ENCODE measurements at places on chromosomes 11 and 22.

GRCh38 chr11:126102436-126102981, 39.8 kb upstream of the CDON start:
- no peak for DNase-seq

DNA sequence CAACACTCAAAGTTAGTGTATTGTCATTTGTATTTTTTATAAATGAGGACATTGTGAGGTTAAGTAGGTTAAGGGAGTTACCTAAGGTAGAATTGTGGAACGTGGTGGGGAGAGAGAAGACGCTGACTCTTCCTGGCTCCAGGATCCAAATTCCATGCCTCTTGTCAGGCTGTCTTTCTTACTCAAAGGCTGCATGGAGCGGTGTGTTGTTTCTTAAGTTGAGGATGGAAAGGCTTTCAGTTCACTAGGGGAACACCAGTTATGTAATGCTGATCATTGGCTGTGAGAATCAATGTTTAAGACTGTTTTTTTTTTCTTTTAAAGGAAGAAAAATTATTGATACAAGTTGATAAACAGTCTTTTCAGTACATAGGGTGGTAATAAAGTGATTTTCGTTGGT, 2.9 kb downstream of the UBE2L3 start:
- no peak for DNase-seq

DNA sequence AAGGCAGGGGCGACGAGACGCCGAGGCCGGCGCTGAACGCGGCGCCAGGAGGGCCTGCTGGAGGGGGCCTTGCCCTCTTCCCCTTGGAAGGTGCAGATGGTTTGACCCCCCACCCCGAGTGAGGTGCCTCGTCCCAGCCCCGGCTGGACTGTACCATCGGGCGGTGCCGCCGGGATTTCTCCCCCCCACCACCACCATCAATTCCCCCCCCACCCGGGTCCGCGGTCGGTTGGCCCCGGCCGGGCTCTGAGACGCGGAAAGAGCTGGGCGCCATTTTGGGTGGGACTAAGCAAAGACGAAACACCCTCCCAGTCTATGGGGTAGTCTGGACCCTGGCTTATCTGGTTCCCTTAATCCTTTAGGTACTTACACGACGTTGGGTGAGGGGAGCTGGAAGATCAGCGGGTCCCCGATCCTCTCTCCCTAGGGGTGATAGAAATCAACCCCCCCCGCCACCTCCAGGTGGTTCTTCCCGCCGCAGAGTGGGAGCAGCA, at the start of gene PRDM10:
Gene PRDM10, minus strand, starts transcription at position 484 of the 494 bp plus-strand sequence. CDS start 41,871 bp downstream, outside the sequence.
- DNase-seq, result peak; percentile 55

DNA sequence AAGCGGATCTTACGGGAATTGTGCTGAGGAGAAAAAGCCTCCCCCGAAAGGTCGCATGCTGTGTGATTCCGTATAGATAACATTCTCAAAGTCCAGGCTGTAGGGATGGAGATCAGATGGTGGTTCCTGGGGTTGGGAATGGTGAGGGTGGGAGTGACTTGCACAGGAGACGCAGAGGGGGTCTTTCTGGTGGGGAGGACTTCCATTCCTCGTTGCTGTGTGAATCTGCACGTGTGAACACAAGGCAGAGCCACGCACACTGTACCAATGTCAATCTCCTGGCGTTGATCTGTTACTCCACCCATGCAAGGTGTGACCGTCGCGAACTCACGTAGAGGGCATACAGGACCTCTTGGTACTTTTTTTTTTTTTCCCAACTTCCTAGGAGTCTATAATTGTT, 59.0 kb upstream of the KCNQ1OT1 start:
- DNase-seq, result no peak

DNA sequence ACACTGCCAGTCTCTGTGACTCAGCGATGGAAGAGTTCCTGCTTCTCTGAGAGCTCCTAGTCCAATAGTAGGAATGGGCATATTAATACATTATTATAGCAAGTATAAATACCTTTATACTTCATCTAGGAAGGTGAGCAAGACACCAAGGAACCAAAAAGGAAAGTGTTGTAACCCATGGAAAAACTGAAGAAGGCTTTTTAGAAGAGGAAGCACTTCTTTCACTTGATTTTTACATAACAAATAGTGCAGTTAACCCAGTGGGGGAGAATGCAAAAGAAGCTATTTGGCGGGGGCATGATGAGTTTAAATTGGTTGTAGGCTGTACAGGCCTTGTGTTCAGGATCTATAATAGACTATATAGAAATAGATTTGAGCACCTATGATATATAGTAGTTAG, 31.2 kb upstream of the C11orf87 start:
- DNase-seq, result no peak

GRCh38 chr11:78314762-78315161, 102.9 kb downstream of the GAB2 start:
- DNase-seq, result no peak

DNA sequence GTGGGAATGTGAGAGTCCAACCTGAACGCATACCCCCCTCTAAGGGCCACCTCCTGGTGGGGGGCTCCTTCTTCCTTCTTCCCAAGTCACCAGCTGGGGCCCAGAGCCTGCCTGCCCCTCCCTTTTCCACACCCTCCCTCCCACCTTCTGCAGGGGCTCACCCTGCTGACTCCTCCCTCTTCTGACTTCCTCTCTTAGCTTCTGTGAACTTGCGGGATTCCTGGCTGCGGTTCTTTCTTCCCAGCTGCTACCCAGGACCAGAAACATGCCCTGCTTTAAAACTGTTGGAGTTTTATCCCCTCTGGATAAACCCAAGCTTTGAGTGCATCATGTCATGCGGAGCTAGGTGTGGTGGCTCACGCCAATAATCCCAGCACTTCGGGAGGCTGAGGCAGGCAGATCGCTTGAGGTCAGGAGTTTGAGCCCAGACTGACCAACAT, 10.2 kb downstream of the LRRC74B start:
- no peak for DNase-seq

- DNase-seq, result no peak
Observed at GRCh38 chr11:18457450-18457849, 1.8 kb downstream of the LDHAL6A start.

GRCh38 chr11:76793391-76794291, 10.5 kb downstream of the TSKU start:
- no peak for DNase-seq

- DNase-seq, result peak; percentile 56
Observed at GRCh38 chr11:120334894-120335462, 1.2 kb upstream of the ARHGEF12 start.

DNA sequence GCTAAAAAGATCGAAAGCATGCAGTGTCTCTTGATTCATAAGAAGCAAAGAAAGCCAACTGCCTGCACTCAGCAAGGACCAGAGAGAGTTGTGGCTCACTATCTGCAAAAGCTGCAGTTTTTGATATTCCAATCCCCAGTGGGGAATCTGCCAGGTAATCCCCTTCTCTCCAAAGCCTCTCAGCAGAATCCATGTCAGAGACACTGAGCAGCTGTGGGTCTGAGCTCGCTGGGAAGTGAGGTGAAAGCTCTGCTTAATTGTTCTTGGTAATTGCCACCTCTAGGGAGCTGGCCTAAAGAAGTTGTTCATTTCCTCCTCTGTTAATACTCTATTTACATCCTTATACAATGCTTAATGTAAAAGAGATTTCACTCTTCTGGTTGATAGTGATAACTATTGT, 261.3 kb upstream of the LRRC4C start:
- no peak for DNase-seq

DNA sequence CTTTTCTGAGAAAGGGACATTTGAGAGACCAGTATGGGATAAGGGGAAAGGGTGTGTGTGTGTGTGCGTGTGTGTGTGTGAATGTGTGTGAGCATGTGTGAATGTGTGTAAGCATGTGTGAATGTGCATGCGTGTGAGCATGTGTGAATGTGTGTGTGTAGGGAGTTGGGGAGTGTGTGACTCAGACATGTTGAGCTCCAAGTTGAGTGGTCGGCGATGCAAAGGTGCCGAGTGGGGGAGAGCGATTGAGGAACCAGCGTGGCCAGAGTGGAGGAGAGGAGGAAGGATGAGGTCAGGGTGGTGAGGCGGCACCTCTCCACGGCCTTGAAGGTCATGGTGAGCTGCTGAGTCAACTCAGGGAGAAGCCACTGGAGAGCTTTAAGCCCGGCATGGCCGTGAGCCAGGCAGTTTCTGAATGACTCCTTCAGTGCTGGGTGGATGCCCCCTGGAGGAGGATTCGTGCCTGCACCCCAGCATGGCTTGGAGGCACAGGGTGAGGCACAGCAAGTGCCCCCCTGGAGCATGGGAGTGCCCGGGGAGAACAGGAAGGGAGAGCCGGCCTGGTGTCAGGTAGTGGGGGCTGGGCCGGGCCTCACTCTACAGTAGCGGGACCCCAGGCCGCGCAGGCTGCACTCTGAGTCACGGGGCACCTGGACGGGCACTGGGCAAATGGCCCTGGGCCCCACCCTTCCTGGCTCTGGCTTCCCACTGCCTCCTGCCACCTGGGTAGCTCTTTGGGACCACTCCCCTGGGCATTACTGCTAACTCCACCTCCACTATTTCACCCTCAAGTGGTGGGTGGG, 8.2 kb upstream of the CCDC88B start:
- peak; percentile 42 for DNase-seq

DNA sequence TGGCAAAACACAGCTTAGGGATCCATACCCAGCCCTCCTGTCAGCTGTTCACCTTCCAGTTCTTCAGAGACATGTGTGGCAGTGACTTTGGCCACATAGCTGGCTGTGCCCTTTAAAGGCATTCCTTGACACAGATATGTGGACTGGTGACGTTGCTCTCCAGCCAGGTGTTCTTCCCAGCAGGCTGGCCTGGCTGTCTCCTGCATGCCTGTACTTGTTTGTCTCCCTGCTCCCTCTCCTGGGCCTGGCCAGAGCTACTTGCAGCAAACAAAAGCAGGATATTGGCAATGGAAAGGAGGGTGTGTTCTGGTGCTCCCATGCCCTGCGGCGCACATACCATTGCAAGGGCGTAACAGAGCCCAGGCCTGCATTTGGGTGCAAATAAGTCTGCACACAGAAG, 38.3 kb downstream of the PIK3IP1 start:
- DNase-seq, result no peak

GRCh38 chr11:92735039-92735438, 234.4 kb upstream of the MTNR1B start:
- DNase-seq, result no peak

DNA sequence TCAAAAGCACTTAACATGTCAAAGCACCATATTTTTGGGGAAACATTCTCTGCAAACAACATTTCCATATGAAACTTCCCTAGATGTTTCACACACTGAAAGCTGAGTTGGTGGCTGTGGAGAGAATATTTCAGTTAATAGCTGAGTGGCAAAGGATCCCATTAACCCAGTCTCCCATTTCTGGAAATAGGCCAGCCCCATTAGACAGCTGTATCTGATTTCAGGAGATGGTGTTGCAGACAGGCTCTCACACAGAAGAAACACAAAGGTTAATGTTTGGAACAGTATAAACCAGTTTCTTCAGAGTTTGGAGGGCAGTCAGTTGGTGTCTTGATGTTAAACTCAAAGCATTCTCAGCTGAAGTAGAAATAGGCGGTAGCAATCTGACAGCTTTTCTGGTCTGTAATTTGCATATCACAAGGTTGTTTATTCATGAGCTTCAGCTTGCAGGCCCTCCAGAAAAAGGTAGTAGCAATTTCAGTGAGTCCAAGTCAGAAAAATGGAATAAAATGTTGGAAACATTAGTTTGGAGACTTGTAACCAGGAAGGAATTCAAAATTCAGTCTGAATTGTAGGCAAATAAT, 15.5 kb upstream of the ZBTB44 start:
- no peak for DNase-seq

GRCh38 chr11:105975128-105975527, 46.9 kb downstream of the MSANTD4 start:
- DNase-seq, result no peak

- DNase-seq, result peak; percentile 28
Observed at GRCh38 chr11:65720211-65720934, at the start of gene RNASEH2C. Gene RNASEH2C, minus strand, starts transcription at chr11:65720798. Its CDS starts 40 bp downstream, at chr11:65720758.

- peak; percentile 17 for DNase-seq
Observed at GRCh38 chr11:109914809-109915653, 178.2 kb upstream of the ZC3H12C start.

DNA sequence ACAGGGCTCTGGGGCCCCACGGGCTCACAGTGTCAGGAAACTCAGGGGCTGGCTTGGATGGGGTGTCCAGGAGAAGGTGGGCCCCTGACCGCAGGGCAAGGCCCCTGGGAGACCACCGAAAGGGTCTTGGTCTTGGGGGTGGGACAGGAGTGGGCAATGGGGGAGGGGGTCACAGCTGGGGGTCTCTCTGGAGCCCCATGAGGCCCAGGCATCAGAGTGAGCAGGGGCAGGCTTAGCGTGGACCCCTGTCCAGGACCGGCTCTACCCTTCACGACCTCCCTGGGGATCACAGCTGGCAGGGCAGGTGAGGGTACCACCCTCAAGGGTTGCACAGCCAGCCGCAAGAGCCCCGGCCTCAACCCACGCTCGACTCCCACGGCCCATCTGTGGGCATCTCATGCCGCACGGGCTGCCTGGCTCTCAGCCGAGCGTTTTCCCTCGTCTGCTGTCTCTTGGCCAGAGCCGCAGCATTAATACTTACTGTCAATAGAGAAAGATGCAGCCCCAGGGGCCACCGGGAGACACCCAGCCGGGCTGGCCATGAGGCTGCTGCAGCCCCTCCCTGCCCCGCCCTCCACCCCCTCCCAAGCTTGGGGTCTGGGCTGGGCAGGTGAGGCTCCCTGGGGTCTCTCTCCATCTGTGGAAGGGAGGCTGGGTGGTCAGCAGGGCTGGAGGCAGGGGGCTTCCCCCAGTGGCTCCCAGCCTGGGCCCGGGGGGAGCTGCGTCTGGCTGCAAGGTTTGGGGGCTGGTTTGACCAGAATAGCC, 662 bp downstream of the MUC5B start:
- no peak for DNase-seq

DNA sequence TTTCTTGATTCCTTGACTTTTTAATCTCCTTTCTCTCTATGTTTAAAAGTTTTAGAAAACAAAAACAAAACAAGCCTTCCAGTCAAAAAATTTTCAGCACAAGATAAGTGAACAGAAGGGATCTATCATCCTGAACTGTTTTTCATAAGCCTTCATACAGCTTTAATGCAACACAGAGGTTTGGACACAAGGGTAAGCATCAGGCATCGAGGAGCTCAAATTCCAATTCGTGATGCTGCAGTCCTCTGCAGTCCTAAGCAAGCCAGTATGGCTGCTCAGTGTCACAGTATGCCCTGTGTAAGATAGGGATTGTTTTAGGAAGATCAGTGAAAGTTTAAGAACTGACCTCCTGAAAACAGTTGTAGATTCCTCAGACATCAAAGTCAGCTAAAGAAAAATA, 740.9 kb downstream of the NTM start:
- no peak for DNase-seq

GRCh38 chr22:47310601-47311000, 548.2 kb downstream of the TBC1D22A start:
- DNase-seq, result no peak

- no peak for DNase-seq
Observed at GRCh38 chr11:10762913-10763421, 11.9 kb downstream of the CTR9 start.

GRCh38 chr22:23285734-23286133, 105.4 kb downstream of the BCR start:
- DNase-seq, result no peak
